ENCODE measurements at places on chromosomes 2 and 18.
A peak's percentile ranks its signal among the peaks of the same experiment; 100 is the strongest.

DNA sequence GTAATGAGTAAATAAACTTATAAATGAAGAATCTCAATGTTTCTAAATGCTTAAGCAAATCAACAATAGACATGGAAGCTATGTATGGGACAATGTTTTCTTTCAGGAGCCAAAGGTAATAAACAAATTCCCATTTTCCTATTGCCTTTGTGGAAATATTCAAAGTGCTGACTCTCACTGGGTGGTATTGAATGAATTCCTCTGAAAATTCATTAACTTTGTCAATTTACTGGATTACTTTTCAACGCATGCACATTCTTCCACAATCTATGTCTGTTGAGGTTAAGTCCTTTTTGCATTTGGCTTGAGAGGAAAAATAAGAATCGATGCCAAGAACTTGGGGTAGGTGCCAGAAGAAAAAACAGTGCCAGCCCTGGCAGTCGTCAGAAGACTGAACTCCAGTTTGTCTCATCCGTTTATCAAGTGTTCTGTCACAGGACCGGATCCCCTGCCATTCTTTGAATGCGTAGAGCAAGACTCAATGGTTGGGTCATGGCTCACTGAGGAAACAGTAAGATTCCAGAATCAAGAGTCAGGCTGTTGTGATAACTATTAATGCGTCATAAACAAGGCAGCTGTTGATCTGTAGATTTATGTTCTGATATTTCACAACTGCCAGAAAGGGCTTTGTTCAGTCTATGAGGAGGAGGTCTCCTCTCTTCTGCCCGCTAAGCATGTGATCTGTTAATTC, 133.3 kb downstream of the GFPT1 start:
- DNase-seq = no peak

- DNase-seq = no peak
Measured at GRCh38 chr2:133711201-133711600, 142.9 kb upstream of the NCKAP5 start.

- no peak for DNase-seq
Measured at GRCh38 chr18:51028201-51028805, 1.7 kb upstream of the SMAD4 start.

DNA sequence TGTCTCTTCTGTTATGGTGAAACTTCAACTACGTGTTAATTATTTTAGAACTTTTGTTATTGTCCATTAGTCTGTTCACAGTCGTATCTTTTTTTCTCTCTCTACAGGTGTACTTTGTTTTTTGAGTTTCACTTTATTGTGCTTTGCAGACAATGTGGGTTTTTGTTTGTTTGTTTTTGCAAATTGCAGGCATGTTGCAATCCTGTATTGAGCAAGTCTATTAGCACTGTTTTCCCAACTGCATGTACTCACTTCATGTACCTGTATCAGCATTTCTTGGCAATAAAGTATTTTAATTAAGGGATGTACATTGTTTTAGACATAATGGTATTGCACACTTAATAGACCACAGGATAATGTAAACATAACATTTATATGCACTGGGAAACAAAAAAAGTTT, 99.1 kb upstream of the FAM110C start:
- DNase-seq = no peak

- DNase-seq = no peak
Measured at GRCh38 chr18:33660696-33661310, 82.8 kb downstream of the ASXL3 start.

DNA sequence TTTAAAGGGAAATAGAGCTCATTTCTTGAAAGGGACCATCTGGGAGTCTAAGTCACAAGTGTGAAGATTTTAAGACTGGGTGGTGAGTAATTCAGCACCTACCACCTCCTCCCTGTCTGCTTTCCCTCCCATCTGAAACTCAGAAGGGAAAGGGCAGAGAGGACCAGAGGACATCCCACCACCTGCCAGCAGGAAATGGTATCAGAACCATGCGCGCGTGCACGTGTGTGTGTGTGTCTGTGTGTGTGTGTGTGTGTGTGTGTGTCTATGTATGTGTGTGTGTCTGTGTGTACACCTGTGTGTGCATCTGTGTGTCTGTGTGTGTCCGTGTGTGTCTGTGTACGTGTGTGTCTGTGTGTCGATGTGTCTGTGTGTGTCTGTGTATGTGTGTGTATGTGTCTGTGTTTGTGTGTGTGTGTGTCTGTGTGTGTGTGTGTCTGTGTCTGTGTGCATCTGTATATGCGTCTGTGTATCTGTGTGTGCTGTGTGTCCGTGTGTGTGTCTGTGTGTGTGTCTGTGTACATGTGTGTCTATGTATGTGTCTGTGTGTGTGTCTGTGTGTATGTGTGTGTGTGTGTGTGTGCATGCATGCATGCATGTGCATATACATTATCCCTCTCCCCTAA, 76.8 kb downstream of the ZFP36L2 start:
- no peak for DNase-seq

- DNase-seq = no peak
Measured at GRCh38 chr2:151882786-151883445, 54.7 kb upstream of the ARL5A start.

DNA sequence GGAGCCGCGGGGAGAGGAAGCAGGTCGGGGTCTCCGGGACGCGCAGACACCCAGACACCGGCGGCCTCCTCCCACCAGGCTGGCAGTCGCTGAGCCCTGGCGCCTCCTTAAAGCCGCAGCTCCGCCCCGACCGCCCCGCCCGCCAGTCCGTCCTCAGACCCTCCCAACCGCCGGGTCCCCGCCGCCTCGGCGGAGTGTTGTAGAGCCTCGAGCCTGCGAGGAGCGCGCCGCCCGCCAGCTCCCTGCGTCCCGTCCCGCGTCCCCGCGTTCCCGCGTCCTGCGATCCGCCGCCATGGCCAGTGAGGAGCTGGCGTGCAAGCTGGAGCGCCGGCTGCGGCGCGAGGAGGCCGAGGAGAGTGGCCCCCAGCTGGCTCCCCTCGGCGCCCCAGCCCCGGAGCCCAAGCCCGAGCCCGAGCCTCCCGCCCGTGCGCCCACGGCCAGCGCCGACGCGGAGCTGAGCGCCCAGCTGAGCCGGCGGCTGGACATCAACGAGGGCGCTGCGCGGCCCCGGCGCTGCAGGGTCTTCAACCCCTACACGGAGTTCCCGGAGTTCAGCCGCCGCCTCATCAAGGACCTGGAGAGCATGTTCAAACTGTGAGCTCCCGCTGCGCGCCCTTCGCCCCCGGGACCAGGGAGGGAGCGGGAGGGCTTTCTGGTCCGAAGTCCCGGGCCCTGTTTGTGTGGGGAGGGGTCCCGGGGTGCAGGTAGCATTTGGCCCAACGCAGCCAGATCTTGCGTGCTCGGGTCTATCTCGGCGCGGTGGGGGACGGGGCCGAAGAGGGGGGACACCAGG, at the start of gene EFHD1:
EFHD1 (plus strand) TSS at position 192 of the 793 bp plus-strand sequence; CDS start at position 293, 101 bp downstream.
- peak; percentile 25 for DNase-seq

DNA sequence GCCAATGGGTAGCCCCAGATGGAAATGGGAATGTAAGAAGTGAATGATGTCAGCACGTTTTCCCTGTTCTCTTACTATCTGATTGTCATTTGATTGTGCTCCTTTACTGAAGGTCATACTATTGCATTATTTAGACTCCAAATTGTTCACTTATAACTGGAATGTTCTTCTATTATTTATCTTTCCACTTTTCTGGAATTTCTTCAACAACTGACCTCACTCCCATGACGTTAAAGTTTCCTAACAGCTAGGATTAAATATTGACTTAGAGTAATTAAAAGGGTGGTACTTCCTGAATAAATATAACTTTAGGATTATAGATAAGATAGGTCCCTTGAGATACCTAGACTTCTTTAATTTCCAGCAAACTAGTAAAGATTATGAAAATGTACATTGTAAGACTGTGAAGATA, 10.9 kb upstream of the GULP1 start:
- DNase-seq = no peak

DNA sequence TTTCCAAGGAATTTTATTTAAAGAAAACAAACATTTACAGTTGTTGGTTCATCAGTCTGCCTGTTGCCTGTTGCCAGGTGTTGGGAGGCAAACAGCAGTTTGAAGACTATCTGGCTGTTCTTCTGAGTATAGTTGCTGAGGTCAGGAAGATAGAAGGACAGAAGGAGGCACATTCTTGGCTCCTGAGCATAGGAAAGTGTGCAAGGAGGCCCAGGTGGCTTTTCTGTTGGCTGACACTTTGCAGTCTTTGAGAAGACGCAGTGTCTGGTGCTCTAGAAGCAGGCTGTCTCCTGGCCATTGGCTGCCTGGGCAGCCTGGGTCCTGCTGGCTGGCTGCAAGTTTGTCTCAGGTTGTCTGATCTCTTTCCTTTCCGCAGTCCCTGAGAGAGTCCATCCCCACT, 36.4 kb downstream of the TMEM17 start:
- DNase-seq = no peak

- DNase-seq = no peak
Measured at GRCh38 chr2:161355983-161356382, 47.8 kb downstream of the PSMD14 start.

- DNase-seq = no peak
Measured at GRCh38 chr2:31413862-31414550, 536 bp downstream of the XDH start.

GRCh38 chr2:113078350-113078839, 10.6 kb downstream of the IL1F10 start:
- DNase-seq = no peak

DNA sequence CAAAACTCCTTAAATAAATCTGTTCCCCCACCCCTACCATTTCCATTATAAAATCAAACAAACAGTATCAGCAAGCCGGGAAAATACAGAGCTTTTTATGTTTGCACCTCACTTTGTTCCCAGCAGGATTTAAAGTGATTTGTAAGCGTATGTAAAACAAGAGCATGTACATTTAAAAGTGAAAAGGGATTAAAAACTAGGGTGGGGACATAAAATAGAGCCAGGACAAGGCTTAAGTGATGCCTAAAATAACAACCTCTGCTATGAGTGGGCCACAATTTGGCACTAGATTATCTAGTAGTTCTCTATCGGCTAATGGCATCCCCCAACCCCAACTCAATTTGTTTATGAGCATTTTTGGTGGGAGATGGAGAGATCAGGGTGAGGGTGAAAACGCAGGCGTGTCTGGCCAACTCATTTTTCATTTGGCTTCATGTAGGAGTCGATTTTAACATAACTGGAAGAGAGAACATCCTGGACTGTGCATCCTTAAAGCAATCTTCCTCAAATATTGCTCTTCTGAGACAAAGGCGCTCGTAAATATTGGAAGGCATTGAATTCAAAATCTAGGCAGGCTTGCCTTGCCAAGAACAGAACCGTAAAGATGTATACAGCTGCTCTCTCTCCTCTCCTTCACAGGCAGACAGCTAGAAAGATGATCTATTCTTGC, 34.5 kb upstream of the TSPYL6 start:
- DNase-seq = no peak

DNA sequence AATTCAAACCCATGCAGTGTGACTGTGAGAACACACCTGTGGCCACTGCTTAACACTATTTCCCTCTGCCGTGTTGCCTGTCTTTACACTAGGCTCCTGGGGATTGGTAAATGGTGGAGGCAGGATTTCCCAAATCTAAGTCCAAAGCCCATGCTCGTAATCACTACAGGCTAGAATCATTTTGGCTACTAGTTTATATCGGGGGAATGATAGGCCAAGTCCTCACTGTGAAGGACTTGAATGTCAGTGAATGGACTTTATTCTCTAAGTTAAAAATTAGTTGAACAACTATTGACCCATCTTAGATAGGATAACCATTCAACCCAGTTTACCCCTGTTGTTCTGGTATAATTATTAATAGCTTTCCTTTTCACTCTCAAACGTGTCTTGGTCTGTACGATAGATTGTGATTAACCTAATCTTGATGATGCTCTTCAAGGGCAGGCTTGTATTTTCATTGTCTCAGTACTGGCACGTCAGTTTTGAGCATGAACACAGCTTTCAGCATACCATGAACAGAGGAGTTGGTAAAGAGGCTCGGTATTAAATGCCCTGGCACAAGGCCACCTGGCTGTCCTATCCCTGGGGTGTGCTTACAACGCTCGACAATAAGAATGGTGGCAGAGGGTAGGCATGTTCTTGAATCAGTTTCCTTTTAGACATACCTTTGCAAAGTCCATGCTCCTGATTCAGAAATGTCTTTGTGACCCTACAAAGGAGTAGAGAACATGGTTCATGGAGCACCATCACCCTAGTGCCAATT, 148.8 kb downstream of the RTN4 start:
- DNase-seq = no peak

DNA sequence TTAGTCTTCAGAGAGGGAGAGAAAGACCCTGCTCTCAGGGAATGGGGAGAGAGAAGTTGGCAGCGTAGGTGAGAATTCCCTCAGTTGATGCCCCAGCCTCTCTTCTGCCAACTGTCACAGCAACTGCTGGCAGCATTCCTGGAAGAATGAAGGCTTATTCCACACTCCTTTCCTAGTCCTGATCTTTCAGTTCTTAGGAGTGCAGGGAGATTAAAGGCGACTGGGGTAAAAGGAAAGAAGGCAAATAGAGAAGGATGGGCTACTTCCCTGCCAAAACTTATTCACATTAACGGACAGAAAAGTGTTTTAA, 65.9 kb upstream of the ACAA2 start:
- DNase-seq = no peak

DNA sequence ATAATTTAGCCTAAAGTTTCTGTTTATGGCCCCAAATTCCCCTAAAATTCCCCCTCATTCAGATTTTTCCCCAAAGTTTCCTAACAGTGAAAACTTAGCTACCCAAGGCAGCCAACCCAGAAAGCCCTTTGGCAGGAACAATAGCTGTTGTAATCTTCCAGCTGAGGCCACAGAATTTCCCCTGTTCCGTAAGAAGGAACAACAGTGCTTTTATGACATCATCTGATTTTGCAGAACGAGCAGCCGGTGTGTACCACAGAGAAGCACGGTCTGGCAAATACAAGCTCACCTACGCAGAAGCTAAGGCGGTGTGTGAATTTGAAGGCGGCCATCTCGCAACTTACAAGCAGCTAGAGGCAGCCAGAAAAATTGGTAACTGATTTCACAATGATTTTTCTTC, 6.3 kb downstream of the TNFAIP6 start:
- no peak for DNase-seq

DNA sequence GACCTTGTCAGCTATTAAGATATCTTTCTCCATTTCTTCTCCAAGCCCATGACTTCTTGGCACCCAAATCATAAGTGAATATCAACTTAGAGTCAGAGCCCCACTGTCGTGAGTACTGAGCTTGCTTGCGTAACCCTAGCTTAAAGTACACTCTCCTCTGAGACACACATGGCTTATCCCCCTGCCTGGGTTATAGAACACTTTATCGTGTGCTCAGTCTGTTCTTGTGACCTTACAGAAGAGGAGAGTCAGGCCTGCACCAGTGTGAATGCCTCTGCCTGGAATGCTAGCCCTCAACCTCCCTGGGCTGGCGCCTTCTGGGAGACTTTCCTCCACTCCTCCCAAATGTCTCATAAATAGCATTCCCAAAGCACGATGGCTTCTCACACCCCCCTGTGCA, 79.3 kb downstream of the CEP192 start:
- no peak for DNase-seq

GRCh38 chr2:234259440-234259839, 208.9 kb downstream of the SPP2 start:
- no peak for DNase-seq

DNA sequence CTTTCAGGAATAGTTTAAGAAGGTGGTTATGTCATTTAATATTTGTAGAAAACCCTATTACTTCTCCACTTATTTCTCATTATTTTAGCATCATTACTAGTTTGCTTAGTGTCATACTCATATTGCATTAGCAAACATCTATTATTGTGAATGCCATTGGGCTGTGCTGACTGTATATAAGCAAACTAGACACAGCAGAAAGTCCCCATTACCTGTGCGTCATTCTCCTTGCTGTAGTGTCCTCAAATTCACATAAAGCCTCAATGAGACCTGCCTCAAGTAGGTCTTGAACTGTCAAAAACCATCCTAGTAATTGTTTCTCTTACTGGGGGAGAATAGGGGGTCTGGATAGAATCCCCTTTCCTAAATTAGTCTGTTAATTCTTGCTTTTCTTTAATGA, 43.6 kb downstream of the MALT1 start:
- DNase-seq = no peak

- no peak for DNase-seq
Measured at GRCh38 chr2:26345283-26345544, 729 bp upstream of the SELENOI start.
